ENCODE measurements at places on chromosomes 16 and 17. TPM values are rescaled to one million over a fixed set of nuclear protein-coding genes. Genes with fewer than 3 reads are reported as not detected.

DNA sequence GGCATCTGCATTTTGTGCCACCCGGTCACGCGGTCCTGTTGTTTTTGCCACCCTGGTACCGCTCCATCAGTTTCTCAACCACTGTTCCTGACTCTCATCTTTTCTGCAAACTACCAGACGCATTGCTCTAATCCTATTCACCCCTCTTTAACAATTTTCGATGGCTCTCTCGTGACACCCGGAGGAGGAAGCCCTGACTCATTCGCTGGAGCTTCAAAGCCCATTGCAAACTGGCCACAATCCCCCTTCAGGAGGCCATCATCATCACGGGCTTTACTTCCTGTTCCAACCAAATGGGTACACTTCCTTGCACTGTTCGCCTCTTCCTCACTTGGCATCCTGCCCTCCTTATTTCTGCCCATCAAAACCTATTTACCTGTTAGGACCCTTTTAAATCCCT lies 155.3 kb downstream of the RGS9 start:
- DNase-seq: no peak

- DNase-seq: no peak
These were observed 24.5 kb upstream of the SUPT4H1 start for GRCh38 chr17:58376472-58377000.

DNA sequence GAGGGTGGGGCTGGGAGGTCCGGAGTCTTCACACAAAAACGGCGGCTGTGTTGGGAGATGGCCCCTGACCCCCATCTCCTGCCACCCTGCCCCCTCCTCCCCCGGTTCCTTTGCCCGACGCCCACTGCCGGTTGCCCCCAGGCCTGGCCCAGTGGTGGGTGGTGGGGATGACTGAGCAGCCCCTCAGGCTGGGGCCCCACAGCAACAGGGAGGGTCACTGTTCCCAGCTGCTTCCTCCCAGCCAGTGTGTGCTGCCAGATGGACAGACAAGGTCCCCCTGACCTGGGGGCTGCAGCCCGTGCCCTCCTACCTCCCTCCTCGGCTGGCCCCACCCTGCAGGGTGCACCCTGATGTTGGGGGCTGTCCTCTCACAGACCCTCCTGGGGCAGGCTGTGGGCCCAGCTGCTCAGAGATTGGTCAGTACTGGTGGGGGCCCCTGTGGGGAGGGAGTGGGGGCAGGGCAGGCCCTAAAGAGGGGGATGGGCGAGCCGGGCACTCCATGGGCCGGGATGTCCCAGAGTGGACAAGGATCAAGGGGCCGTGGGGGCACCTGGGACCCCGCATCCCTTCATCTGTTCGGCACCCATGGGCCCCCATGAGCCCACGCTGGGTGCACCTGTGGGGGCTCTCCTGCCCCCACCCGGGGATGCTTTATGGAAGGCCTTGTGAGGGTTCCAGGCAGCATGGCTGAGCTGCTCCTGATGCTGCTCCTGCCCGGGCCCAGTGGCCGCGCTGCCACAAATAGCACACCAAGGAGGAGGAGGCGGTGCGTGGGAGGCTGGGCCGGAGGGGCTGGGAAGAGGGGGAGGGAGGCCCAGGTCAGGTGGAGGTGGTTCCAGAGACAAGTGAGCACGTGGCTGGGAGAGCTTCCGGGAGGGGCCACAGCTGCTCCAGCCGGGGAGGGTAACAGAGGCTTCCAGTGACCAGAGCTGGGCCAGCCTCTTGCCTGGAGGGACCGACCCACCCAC lies 5.1 kb downstream of the C1QTNF8 start:
- DNase-seq: no peak

GRCh38 chr17:62911114-62911513 lies 54.9 kb upstream of the TANC2 start:
- DNase-seq: no peak

- no peak for DNase-seq
These were observed 26.0 kb downstream of the CACNG3 start for GRCh38 chr16:24282141-24282540.

DNA sequence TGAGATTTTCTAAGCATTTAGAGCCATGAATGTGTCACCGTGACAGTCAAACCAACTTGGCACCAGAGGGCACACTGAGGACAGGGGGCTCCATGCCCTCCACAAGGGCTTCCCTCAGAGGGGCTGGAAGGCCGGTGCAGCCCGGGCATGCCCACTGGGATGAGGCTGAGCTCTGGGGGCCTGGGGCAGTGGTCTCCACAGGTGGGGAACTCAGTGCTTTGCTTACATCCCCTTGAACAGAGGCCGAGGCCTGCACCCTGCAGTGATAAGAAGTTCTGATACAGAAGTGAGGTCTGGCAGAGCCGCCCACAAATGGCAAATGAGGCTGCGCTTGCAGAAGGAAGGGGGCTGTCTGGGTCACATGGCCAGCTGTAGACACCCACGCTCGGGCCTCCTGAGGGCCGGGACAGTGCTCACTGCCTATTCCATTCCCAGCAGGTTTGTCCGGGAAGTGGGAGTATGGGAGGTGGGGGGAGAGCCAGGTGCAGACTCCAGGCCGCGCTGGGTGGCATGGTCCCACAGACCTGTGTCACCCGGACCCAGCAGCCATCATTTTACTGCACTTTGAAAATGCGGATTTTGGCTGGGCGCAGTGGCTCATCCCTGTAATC lies 116.8 kb upstream of the CREBBP start:
- no peak for DNase-seq

DNA sequence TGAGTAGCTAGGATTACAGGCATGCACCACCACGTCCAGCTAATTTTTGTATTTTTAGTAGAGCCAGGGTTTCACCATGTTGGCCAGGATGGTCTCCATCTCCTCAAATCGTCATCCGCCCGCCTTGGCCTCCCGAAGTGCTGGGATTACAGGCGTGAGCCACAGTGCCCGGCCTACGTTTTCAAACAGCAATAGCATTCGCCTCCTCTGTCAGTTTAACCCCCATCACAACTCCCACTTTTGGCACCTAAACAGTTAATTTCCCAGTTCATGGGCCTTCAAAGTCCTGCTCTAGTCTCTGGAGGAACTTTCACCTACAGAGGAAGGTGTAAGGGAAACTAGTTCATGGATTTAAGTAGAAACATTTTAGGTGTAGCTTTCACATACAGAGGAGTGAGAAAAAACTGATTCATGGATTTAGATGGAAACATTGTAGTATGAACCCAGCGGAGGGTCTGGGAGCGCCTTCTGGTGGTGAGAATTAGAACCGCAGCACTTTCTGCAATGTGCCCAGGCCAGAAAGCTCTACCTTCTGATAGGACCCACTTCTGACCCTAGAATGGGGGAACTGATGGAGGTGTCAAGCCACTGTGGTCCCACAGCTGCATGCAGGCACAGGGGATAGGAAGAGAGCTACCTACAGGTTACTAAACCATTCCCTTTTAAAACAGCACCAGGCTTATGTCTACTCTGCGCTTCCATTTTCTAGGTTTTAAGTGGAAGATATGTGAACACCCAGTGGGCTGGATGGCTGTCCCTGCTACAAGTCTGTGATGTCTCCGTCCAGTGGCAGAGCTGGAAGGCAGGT lies 12.0 kb upstream of the MEOX1 start:
- peak; percentile 75 for DNase-seq

DNA sequence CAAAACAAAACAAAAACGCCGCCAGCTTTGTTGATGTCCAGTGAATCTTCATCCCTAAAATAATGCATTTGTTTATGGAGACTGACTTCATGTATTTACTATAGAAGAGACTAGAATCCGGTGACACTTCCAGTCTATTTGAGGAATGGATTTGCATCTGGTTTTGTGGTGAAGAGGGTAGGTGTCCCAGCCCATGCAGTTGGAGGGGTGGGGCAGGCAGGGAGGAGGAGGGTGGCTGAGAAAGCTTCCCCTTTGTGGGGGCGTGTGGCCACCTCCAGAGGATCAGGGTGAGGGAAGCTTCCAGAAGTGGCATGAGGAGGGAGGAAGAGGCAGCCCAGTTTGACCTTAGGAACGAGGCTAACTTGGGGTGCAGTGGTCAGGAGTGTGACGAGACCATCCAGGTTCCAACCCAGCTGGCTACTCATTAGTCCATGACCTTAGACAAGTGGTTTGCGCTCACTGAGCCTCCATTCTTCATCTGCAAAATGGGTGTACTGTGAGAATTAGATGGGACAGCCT lies 69.5 kb downstream of the CMIP start:
- DNase-seq: no peak

DNA sequence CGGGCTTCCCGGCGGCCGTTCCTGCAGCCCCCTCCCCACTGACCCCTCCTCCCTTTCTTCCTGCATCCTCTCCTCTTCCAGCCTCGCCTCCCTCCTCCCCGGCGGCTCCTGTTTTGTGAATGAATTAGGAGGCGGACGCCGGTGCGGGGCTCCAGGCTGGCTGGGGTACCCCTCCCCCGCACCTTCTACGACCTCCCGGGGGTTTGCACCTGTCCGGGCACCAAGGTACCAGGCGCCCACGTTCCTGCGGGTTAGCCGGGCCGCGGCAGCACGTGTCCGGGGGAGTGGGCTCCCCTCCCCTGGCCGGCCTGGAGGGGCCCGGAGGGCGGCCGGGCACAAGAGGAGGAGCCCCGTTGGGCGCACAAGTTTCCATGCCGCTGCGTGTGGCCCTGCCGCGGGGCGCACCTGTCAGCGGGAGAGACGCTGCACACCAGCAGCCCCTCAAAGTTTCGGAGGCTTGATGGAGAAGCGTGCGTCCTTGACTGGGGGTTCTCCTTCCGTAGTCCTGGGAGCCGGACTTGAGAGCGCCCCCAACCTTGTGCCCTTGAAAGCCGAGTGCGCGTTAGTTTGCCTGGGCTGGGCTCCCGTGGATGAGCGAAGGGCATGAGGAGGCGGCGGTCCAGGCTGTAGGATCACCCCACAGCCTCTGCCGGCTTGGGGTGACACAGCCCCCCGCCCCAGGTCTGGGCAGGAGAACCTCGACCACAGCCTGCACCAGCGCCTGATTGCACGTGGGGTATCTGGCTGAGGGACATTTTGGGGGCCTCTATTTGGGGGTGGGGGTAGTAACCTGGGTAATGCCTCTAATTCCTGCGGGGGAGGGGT lies 1.2 kb downstream of the HAS3 start:
- DNase-seq: no peak

GRCh38 chr17:34118564-34118963 lies 136.5 kb upstream of the CCL2 start:
- DNase-seq: peak; percentile 48

DNA sequence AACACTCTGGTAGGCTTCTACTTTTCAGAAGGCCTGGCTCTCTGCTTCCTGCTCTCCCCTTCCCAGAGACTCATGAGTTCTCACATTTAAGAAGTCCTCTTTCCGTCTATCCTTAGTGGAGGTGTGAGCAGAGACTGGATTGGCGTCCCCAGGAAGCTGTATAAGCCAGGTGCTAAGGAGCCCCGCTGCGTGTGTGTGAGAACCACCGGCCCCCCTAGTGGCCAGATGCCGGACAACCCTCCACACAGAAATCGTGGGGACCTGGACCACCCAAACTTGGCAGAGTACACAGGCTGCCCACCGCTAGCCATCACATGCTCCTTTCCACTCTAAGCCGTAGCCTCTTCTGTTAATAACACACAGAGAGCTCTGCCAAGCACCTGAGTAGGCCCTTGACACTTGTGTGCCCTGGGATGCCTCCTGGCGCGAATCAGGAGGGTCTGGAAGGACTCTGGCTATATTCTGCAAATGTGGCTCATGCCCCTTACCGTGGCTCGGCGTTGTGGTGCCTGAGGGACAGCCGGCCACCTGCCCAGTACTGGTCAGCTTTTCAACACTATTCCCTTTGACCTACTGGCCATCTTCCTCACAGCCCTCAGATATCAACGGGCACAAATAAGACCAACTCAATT lies 13.9 kb downstream of the CYB5D2 start:
- DNase-seq: no peak

- DNase-seq: no peak
These were observed 5.1 kb upstream of the DDX19A start for GRCh38 chr16:70341600-70341999.

GRCh38 chr17:9467518-9467917 lies 108.1 kb downstream of the STX8 start:
- DNase-seq: no peak

DNA sequence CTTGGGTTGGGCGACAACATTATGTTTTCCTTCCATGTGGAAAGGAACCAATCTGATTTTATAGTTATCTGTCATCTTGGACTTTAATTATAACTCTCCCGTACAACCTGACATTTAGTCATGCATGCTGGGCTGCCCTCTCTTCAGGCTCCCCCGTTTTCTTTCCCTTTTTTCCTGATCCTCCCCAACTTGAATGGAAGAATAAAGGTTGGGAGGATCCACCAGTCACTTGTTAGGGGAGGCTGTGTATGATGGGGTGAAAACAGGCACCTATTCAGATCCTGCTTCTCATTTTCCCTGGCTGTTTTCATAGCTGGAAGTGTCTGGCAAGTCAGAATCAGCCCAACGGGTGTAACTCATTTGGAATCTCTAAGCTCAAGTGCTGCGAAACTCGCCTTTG lies 267.2 kb upstream of the SALL1 start:
- no peak for DNase-seq

- no peak for DNase-seq
These were observed 51.3 kb downstream of the NEUROD2 start for GRCh38 chr17:39556423-39556822.

- DNase-seq: no peak
These were observed 1.1 kb downstream of the CTRB1 start for GRCh38 chr16:75219838-75220237.

GRCh38 chr16:31393056-31393455 lies at the start of gene ITGAD:
ITGAD (plus strand) TSS chr16:31393335; CDS start chr16:31393361, 26 bp downstream.
- DNase-seq: no peak

DNA sequence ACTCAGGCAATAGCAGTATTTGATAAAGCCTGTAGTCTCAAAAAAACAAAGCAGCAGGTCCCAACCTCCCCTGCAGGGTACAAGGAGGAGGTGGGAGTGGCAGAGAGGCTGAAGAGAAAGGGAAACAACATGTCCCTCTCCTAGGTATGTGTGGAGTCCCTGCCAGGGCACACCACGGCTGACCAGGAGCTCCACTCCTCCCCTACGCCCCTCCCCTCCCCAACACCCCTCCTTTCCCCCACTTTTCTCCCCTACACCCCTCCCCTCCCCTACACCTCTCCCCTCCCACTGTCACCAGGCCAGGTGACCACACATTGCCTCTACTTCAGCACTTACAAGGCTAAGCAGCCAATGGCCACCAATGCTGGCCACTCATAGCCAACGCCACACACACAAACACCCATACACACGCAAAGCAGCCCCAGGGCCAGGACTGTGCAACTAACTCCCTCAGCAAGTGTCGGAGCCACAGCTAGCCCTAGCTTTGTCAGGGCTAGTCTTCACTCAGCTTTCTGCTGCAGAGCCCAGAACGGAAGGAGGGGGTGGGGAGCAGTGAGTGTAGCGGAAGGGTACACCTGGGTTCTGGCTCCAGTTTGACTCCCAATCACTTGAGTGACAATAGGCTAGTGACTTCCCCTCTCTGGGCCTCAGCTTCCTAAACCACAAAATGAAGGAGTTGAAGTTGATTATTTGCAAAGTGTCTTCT lies 8.2 kb downstream of the CAVIN1 start:
- no peak for DNase-seq

GRCh38 chr16:83959656-83960434 lies 6.8 kb downstream of the OSGIN1 start:
- DNase-seq: no peak

- DNase-seq: no peak
These were observed 40.2 kb downstream of the C17orf67 start for GRCh38 chr17:56793531-56793930.

CLEC18A gene
- 0.24 TPM for total RNA-seq

HSF5 gene
- 0.10 TPM for total RNA-seq

CLDN7 gene
- 2.1 TPM for total RNA-seq

RSAD1 gene
- total RNA-seq: 31.6 TPM

EVPLL gene
- not detected for total RNA-seq

ZNF764 gene
- 8.7 TPM for total RNA-seq

Data from left cardiac atrium (tissue), 4 donors.